ENCODE measurements at places on chromosomes 5 and 9.
A peak's percentile ranks its signal among the peaks of the same experiment; 100 is the strongest.

DNA sequence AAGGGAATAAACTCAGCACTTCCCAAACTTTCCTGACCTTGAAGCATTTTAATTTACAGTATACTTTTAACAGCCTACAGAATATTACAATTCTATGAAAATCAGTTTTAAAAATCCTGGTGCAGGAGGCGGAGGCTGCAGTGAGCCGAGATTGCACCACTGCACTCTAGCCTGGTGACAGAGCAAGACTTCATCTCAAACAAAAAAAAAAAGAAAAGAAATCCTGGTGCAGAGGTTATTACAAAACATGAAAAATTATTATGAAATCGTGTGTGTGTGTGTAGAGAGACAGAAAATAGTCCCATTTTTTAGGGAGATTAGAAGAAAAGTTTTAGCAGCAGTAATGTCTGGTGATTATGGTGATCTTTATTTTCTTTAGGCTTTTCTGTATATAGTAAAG, 26.9 kb downstream of the GOLPH3 start:
- no peak for DNase-seq

DNA sequence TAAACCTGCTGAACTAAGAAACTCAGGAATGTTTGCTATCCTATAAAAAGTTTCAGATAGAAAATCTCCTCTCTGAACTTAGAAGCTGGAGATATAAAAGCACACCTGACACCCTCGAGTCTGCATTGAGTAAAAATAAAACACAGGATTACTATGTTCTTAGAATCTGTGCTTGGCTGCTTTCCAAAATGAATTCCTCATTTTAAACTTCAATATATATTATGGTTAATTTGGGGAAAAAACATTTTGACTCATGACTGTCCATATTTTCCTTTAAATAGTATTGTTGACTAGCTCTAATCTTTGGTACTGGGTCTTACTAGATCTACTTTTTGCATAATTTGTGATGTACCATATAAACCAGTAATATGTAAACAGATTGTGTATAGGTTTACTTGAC, 36.7 kb downstream of the FBXW2 start:
- no peak for DNase-seq

DNA sequence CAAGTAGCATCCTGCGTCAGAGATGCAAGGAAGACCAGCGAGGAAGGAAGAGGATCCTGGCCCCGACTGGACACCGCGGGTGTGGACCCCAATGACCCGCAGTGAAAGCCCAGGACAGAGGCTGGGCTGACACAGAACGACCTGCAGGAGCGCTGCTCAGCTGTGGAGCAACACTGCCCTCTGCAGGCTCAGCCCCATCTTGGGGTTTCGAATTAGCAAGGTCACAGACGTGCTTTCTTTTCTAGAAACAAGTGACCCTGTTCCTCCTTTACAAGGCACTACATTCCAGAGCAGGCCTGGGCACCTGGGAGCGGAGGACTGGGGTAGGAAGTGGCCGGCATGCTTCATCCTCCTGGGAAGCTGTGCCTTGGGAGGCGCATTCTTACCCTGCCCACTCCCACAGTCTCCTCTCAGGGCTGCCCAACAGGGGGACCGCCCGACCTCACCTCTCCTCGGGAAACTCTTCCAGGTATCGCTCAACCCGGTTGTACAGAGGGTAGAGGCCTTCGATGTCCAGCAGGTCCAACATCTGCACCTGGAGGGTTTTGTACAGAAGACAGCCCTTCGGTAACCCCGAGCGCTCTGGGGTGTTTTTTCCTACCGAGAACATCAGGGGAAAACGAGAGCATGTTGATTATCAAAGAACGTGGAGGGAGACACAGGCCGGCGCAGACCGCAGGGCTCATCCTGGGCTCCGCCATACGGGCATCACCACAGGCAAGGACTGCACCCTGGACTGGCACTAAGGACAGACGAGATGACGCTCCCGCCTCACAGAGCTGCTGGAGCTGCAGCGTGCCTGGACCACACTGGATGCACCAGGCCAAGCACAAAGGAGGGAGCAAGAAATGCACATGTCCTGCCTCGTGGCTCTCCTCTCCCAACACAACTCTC, 35.0 kb downstream of the IPPK start:
- DNase-seq = peak; percentile 40

DNA sequence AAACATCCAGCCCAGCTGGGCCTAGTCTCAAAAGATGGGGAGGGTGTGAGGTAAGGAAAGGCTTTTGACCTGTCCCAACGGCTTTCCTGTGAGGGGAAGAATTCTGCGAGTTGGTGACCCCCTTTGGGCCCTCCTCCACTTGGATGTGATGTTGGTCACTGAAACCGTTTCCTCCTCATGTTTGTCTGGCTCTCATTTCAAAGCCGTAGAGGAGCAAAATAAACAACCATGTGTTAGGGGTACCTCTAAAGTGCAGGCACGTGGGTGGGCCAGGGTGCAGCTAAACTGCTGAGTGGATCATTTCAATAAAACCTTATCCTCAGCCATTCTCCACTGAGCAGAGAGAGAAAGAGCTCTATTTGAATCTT, 84.3 kb upstream of the MELK start:
- no peak for DNase-seq

DNA sequence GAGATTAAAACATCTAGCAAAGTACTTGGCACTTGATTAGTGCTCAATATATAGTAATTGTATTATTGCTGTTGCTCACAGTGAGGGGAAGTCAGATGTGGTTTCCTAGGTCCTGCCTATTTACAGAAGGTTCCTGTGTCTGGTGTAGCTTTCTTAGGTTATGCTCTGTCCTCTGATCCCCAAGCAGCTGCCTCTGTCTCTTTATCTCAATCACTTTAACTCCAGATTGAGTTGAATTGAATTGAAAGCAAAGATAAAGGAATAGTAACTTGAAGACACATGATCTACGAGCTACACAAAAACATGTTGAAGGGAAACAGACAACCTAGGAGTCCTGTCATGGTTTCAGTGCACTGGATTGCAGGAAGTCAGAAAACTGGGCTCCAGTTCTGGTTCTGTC, 113.9 kb upstream of the ADAMTSL1 start:
- DNase-seq = no peak

GRCh38 chr9:86315078-86315477, 32.7 kb upstream of the ISCA1 start:
- DNase-seq = no peak

GRCh38 chr5:158591301-158591863, 508.3 kb downstream of the EBF1 start:
- DNase-seq = no peak

GRCh38 chr5:80125962-80126480, 90.9 kb downstream of the THBS4 start:
- DNase-seq = no peak

DNA sequence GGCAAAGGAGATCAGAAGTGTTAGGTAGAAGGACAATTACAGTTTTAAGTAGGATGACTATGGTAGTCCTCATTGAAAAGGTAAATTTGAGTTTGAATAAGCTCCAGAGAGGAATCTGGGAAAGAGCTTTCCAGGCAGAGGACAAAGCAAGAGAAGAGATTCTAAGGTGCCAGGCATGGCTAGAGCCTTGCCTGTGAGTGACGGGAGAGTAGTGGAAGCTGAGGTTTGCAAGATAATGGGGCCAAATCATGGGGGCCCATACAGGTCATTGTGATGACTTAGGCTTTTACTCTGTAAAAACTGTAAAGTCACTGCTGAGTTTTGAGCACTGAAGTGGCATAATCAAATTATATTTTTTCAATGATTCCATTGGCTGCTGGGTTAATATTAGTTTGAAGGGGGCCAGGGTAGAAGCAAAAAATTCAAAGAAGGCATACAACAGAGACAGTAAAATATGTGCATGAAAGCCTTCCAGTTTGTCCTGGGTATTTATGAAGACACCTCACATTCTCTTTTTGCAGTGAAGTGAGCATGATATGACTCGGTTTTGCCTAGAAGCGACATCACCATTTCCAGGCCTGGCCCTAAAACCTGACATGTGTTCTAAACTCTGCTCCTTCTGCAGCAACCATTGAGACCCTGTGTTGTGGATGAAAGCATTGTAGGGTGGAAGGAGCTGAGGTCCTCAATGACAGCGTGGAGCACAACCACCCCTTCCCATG, 279.8 kb upstream of the TNC start:
- no peak for DNase-seq

GRCh38 chr5:143213851-143214363, 189.6 kb downstream of the NR3C1 start:
- DNase-seq = no peak

- no peak for DNase-seq
Measured at GRCh38 chr5:37580106-37580505, 201.0 kb downstream of the WDR70 start.

DNA sequence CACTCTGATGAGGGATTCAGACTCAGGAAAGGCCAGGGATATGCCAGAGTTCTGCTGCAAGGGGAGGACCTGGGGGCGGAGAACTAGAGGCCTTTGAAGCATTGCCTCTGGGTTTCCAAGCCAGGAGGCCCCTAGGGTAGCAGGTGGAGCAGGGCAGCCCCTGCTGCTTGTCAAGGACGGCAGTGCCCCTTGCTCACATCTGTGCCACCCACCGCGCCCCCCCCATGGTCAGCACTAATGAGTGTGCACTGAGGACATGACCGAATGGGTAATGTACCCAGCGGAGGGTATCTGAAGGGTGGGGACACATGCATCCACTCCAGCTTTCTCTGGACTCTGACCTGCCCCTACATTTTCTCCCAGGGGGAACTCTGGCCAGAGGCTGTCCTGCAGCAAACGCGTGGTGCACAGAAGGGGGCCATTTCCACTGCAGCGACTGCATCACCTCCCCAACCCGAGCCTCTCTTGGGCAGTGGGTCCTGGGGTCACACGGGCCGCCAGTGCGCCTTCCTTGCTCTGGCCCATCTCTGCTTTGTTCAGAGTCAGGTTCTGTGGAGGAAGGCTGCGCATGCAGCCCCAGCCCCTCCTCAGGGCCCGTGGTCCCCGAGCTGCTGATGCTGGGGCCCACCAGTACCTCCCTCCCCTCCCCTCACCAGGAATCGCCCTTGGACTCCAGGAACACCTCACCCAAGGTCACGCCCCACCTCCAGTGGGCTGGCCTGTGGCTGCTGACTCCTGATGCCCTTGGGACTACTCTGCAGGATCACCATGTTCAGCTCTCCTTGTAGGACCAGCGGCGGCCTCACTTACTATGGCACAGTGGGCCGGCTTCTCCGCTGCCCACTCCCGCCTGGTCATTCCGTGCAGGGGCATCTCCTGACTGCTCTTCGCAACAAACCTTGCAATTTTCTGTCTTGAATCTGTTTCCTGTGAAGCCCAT, 31.2 kb downstream of the STC2 start:
- DNase-seq = no peak

- DNase-seq = no peak
Measured at GRCh38 chr5:14349029-14349428, 205.9 kb downstream of the TRIO start.

GRCh38 chr5:73299665-73300336, 126.8 kb downstream of the TMEM174 start:
- no peak for DNase-seq

GRCh38 chr5:170262061-170263045, 29.6 kb downstream of the C5orf58 start:
- no peak for DNase-seq

DNA sequence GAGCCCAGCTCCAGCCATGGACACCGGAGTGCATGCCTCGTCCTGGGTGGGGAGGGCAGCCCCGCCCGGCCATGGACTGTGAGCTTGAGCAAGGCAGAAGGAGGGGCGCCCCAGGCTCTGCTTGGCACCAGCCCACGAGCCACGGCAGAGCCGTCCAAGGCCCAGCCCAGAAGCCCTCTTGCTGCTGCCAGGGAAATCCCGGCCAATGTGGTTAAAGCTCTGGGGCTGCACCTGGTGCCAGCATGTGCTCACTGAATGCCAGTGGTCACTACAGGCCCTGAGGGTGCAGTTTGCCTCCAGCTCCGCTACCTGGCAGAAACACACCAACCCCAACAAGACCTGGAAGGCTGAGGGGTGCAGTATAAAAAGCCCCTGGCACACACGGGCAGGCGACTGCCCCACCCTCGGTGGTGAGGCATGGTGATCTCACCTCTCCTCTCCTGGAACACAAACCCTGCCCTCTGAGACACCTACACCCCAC, 11.8 kb downstream of the BRD3 start:
- no peak for DNase-seq

GRCh38 chr9:87140605-87141109, 193.4 kb upstream of the GAS1 start:
- DNase-seq = no peak

GRCh38 chr9:131422241-131422792, 28.4 kb downstream of the PRRC2B start:
- no peak for DNase-seq

DNA sequence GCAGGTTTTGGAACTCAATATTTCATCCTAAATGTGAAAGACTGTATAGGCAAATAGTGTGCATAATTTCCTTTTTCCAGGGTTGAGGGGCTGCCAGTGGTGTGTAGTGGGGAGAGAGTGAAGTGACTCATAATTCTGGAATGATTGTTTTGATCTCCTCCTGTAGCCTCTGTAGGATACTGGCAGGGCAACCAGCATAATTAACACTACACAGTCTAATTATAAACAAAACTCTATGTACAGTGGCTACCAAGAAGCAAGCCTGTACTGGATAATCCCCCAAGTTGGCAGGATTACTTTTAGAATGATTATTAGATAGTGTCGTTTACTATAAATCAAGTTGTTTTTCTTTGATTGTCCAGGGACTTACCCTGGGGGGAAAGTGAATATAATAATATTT, 32.2 kb downstream of the LNPEP start:
- DNase-seq = no peak

DNA sequence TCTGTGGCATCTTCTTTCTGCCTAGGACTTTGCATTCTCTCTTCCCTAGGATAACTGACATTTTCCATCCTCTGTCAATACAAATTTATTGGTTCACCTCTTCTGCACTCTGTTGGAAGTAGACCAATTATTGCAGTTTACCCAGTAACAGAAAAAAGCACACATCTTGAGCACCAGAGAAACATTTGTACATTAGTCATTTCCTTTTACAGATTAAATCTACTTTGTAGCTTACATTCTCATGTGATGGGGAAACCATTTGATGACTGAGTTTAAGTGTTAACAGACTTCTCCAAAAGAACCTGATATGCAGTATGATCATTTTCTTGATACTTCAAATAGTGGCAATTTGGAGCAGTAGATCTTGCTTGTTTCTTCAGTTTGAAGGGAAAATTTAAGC, 1098.8 kb downstream of the DTWD2 start:
- no peak for DNase-seq

- no peak for DNase-seq
Measured at GRCh38 chr5:168159425-168159824, 132.0 kb upstream of the WWC1 start.

GRCh38 chr5:178396796-178397720, 164.5 kb upstream of the PHYKPL start:
- no peak for DNase-seq

GRCh38 chr5:135426102-135427082, 20.8 kb downstream of the DCANP1 start:
- no peak for DNase-seq

Measured in T-helper 17 cell (primary cell).